ENCODE measurements at places on chromosomes 1 and 21.

GRCh38 chr1:86089765-86090164 is 66.8 kb downstream of the COL24A1 start:
- no peak for DNase-seq

DNA sequence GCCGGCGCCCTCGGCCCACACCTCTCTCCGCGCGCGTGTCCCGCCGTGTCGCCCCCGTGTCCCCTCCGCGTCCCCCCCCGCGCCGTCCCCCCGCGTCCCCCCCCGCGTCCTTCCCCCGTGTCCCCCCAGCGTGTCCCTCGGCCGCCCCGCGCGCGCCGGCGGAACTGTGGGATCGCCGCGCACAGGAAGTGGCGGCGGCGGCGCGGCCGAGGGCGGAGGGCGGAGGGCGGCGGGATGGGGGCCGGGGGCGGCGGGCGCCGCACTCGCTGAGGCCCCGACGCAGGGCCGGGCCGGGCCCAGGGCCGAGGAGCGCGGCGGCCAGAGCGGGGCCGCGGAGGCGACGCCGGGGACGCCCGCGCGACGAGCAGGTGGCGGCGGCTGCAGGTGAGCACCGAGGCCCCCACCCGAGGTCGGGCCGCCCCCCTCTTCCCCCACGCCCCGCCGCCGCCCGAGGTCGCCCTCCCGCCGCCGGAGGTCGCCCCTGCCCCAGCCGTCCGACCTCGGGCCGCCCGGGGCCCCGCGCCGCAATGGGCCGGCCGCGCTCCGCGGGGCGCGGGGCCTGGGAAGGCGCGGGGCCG is at the start of gene AGPAT3:
TSS of gene AGPAT3 (plus strand) at position 262 of the 578 bp plus-strand sequence. CDS start 94,459 bp downstream, outside the sequence.
- DNase-seq: no peak

DNA sequence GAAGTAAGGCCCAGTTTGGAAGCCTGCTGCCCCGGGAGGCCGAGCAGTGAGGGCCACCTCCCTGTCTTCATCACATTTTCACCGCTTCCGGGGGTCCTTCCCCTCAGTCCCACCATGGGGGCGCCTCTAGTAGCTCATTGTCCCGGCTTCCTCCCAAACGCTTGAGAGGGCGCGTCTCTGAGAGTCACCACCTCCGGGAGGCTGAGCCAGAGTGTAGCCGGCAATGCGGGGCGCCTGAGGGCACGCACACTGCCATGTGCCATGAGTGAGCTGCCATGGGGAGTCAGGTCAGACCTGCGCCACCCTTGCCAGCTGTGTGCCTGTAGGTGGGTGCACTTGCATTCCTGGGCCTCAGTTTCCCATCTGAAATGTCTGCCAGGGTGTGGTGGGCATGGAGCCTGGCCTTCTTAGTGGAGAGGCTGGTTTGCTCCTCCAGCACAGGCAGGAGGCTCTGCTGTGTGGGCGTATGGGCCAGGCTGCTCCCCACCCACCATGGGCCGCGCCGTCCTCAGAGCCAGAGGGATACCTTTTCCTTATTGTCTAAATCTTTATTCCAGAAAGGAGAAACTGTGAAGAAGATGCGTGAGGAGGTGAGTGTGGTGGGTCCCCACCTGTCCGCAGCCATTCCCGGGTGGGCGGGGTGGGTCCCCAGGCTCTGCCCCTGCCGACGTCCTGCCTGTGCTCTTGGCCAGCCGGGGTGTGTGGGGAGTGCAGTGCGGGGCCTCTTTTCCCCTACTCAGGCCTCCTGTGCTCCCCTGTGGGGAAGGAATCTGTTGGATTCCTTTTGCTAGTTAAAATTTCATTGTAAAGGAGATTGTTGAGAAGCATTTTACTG is 81.3 kb upstream of the COL6A1 start:
- DNase-seq: no peak

DNA sequence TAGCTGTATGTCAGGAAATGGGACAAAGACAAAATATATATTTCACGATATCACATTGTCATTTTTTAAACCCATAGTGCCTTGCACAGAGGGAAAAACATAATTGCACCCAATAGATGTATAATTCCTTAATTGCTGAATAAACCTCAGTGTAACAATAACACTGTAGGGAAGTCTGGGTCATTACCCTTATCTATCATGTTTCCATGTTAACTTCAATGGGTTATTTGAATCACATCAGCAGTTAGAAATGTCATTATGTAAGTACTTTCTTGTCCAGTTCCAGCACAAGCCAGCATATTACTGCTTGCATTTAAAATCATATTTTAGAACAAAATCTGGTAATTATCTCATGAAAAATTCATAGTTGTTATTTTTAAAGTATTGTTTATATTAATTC is 222.7 kb downstream of the HMCN1 start:
- no peak for DNase-seq

GRCh38 chr1:233364695-233365539 is 37.4 kb downstream of the MAP3K21 start:
- no peak for DNase-seq

DNA sequence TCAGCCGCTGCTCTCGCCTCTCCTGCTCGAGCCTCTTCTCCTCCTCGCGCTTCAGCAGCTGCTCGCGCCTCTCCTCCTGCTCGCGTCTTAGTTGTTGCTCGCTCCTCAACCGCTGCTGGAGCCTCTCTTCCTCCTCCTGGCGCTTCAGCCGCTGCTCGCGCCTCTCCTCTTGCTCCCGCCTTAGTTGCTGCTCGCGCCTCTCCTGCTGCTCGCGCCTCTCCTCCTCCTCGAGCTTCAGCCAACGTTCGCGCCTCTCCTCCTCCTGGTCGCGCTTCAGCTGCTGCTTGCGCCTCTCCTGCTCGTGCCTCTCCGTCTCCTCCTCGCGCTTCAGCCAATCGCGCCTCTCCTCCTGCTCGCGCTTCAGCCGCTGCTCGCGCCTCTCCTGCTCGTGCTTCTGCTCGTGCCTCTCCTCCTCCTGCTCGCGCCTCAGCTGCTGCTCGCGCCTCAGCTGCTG is 3.7 kb downstream of the TCHH start:
- no peak for DNase-seq

DNA sequence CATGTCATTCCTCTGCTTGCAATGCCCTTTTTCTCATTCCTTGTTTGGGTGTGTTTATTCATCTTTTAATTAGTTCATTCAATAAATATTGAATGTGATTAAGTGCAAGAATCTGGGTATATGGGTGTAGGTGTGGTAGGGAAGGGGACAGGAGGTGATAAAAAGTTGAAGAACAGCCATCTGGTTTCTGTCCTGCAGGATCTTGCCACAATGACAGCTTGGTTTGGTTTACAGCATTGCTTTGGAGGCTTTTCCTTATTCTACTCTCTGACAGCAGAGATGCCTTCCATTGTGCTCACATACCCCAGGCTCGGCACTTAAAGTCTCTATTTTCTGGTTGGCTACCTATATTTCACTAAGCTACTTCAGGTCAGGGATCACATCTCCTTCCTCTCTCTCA is 3.0 kb upstream of the REG4 start:
- no peak for DNase-seq

GRCh38 chr1:163823017-163823416 is 501.3 kb downstream of the NUF2 start:
- DNase-seq: no peak

- no peak for DNase-seq
Observed at GRCh38 chr21:37593740-37594471, 227.3 kb downstream of the DYRK1A start.

GRCh38 chr1:221439008-221439746 is 302.7 kb downstream of the DUSP10 start:
- no peak for DNase-seq

- no peak for DNase-seq
Observed at GRCh38 chr1:24278726-24279125, 40.4 kb upstream of the GRHL3 start.

DNA sequence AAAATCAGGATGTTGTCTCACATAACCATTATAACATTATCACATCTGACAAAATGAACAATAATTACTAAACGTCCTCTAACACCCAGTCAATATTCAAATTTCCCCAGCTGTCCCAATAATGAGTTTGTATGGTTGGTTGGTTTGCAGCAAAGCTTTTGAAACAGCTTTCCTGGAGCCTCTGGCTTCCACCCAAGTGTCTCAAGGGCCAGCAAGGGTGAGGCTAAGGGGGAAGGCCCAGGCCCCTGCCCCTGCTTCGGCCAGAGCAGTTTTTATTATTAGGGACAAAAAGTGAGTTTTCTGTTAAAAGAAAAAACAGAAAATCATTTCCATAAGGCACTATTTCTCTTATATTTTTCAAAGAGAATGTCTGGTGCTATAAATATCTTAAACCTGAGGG is 19.1 kb upstream of the AVPR1B start:
- no peak for DNase-seq

- no peak for DNase-seq
Observed at GRCh38 chr1:4761324-4761723, 106.9 kb downstream of the AJAP1 start.

DNA sequence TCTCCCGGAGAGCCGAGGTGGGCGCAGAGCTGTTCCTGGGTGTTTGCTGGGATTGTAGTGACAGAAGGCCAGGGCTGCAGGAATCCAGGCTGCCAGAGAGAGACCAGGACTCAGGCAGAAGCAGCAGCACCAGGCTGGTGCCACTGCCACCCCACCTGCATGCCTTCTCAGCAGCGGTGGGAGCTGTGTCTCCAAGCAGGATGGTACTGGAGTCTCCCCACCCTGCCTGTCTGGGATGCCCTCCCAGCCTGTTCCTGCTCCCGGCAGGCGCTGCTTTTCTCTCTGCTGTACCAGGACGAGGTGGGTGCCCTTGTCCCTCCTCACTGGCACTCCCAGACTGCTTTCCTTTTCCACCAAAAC is 4.5 kb upstream of the HES4 start:
- no peak for DNase-seq

GRCh38 chr1:83716641-83717040 is 282.3 kb downstream of the TTLL7 start:
- DNase-seq: no peak

- DNase-seq: no peak
Observed at GRCh38 chr1:46061146-46061545, 71.3 kb downstream of the PIK3R3 start.

DNA sequence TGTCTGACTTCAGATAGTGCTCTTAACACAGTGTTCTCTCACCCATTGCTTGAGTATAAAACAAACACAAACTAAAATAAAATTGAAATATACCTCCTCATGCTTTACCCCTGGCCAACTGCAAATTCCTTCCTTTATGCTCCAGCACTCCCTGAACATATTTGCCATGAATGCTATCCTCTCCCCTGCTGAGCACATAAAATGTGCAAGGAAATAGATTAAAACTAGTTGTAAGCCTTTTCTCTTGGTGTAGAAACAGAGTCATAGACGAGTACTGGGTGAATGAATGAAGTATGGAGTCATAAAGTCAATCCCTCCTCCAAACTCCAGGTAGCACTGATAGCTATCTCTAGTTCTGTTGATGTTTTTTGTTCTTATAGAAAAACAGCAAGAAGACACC is 2.6 kb downstream of the GPR161 start:
- DNase-seq: no peak

DNA sequence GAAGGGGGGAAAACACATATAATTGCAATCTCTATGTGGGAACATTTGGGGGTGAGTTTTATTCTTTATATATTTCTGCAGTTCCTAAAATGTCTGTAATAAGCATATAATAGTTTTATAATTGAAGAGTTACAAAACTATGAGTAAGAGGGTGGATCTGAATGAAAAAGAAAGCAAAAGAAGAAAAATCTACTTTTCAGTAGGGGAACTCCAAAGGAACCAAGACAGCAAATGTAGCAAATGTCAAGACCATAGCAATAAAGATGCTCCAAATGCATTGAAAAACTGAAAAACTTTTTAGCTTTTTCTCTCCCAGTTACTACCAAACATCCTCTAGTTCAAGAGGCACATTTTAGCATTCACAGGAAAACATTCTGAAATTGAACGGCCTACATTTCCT is 434.8 kb downstream of the LMO4 start:
- DNase-seq: no peak

DNA sequence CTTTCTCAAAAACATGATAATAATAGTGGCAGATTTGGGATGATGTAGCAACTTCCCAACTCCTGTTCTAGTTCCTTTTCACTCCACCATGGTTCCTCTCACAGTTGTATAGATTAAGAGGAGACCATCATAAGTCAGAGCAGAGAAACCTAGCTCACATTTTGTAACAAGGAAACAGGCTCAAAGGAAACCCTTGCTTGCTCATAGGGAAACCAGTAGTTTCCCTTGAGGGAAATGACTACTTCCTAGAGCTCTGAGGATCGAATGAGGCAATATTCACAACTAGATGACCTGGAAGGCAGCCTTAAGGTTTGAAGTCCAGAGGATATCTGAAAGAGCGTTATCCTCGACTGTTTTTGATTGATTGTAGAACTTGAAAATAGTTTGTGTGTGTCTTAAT is 76.1 kb upstream of the C8B start:
- no peak for DNase-seq

- DNase-seq: no peak
Observed at GRCh38 chr1:100506217-100506616, 31.7 kb upstream of the GPR88 start.

DNA sequence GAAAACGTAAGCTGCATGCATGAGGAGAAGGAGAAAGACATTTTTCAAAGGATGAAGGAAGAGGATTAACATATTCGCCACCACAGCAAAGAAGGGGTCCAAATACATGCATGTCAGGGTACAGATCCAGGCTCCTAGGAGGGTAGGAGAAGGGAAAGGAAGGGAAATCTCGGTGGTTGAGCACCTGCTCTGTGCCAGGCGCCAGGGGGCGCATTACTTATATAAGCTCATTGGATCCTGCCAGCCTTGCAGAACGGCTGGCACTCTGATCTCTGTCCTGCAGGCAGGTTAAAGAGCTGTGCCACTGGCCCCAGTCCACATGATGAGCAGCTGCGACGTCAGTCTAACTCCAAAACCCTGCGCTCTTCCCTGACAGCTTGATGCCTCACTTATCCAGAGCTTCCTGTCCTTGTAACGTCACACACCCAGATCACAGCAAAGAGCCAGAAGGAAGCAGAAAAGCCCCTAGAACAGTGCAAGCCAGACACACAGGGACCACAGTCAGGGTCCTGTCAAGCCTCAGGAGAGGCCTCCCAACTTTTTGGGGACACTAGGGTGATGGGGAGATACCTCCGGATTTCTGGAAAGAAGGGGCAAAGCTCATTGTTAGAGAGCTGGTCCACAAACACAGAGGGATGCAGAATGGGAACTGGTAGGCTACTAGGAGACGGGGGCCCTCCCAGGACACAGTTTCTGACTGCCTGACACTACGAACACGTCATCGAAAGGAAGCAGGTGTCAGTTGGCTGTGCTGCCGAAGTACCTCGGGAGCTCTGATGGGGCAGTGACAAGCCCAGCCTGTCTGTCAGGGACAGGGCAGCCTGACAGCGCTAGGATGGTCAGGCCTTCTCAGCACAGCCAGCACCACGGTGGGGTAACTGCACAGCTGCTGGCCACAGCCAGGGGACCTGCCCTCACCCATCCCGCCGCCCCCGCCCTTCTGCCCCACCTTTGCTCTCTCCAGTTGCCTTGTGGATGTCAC is 99.1 kb downstream of the BEND5 start:
- peak; percentile 8 for DNase-seq

DNA sequence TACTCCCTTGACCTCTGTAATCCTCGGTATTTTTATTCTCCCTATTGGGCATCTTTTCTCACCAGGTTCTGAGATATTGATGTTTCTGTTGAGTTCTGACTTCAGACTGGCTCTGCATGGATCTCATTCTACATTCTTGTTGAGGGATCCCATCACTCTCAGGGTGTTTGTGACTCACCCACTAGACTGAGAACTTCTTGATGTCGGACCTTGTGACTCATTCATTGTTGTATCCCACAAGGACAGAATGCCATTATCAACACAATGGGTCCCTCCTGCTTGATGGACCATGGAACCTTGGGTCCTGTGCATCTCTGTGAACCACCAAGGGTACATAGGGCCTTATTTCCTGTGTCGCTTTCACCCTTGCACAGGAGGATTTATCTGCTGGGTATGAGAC is 174.1 kb downstream of the PBX1 start:
- DNase-seq: no peak

GRCh38 chr1:214719207-214719606 is 116.2 kb downstream of the CENPF start:
- no peak for DNase-seq

GRCh38 chr1:47557066-47557465 is 119.2 kb downstream of the FOXD2 start:
- DNase-seq: no peak
